ENCODE measurements at places on chromosomes 7 and 10.

- no peaks in the 10 kb centered on the region for H3K36me3 ChIP-seq
These were observed 251.2 kb downstream of the ARHGAP12 start for GRCh38 chr10:31677195-31678138.

GRCh38 chr7:70752794-70753241 is 379.1 kb upstream of the GALNT17 start:
- H3K27ac ChIP-seq = no peak overlapping the region
- DNase-seq = no peak
- no peaks in the 10 kb centered on the region for H3K27me3 ChIP-seq
- H3K4me1 ChIP-seq = no peaks in the 10 kb centered on the region
- H3K4me3 ChIP-seq = no peak overlapping the region

DNA sequence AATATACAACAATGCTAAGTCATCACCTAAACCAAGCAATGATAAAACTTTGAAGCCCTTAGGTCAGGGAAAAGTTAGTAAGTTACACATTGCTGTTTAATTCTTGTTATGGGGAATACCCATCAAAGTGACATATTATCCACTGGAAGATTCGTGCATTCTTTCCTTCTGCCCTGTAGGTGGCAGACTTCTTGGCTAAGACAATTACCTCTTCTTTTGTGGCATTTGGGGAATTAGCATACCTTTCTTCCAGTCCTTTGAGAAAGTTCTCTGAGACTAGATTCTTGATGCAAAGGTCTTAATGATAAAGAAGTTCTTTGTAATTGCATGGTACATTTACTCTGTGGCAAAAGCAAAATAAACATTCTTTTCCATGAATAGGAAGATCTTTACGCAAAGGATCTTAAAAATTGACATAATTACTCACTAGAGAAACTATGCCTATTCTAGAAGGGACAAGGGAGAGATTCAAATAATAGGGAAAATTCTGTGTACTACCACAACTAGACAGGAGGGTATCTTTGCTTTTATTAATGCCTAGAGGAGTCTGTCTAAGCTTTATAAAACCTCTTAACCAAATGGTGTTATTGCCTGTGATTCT is 395.9 kb downstream of the GRM8 start:
- DNase-seq = no peak
- H3K4me1 ChIP-seq = no peaks in the 10 kb centered on the region
- H3K36me3 ChIP-seq = no peaks in the 10 kb centered on the region
- no peaks in the 10 kb centered on the region for H3K27me3 ChIP-seq

GRCh38 chr10:72234560-72235095 is 18.6 kb upstream of the ASCC1 start:
- H3K27ac ChIP-seq = no peak overlapping the region
- peaks cover 72% of the 10 kb centered on the region for H3K36me3 ChIP-seq
- DNase-seq = no peak

- no peak overlapping the region for H3K4me3 ChIP-seq
- H3K4me1 ChIP-seq = no peaks in the 10 kb centered on the region
- H3K27ac ChIP-seq = no peak overlapping the region
- H3K27me3 ChIP-seq = no peaks in the 10 kb centered on the region
These were observed 93.5 kb upstream of the MPP7 start for GRCh38 chr10:28396331-28396730.

GRCh38 chr7:151680810-151681209 is 161.1 kb upstream of the RHEB start:
- DNase-seq = no peak
- no peaks in the 10 kb centered on the region for H3K36me3 ChIP-seq
- no peaks in the 10 kb centered on the region for H3K27me3 ChIP-seq
- no peak overlapping the region for H3K4me3 ChIP-seq
- H3K27ac ChIP-seq = peak overlapping the region; percentile 80

- no peak overlapping the region for H3K4me3 ChIP-seq
- H3K27ac ChIP-seq = no peak overlapping the region
- no peaks in the 10 kb centered on the region for H3K27me3 ChIP-seq
- no peak for DNase-seq
These were observed 39.2 kb downstream of the GBF1 start for GRCh38 chr10:102284531-102284930.

DNA sequence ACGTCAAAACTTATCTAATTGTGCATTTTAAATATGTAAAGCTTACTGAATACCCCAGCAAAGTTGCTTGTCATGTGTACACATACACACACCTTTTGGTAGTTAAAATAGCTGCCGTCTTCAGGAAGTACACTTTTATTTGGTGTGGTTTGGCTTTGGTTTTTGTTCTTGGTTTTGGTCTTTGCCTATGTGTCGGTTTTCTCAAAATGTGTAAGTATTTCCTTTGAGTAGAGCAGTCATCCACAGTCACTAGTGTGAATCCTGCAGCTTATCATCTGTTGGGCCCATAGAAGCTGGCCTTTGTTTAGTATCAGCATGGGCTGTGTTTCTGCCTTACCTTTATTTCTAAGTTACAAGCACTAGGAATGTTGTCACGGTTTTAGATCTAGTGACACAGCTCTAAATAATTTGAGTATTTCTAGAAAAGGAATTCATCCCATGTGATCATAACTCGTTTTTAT is 35.3 kb downstream of the NET1 start:
- no peak overlapping the region for H3K27ac ChIP-seq
- no peaks in the 10 kb centered on the region for H3K27me3 ChIP-seq
- DNase-seq = no peak
- H3K4me1 ChIP-seq = no peaks in the 10 kb centered on the region
- H3K36me3 ChIP-seq = peaks cover 9% of the 10 kb centered on the region
- H3K4me3 ChIP-seq = peak overlapping the region; percentile 32

GRCh38 chr10:75612904-75613684 is 181.7 kb downstream of the LRMDA start:
- no peak for DNase-seq
- H3K36me3 ChIP-seq = no peaks in the 10 kb centered on the region

DNA sequence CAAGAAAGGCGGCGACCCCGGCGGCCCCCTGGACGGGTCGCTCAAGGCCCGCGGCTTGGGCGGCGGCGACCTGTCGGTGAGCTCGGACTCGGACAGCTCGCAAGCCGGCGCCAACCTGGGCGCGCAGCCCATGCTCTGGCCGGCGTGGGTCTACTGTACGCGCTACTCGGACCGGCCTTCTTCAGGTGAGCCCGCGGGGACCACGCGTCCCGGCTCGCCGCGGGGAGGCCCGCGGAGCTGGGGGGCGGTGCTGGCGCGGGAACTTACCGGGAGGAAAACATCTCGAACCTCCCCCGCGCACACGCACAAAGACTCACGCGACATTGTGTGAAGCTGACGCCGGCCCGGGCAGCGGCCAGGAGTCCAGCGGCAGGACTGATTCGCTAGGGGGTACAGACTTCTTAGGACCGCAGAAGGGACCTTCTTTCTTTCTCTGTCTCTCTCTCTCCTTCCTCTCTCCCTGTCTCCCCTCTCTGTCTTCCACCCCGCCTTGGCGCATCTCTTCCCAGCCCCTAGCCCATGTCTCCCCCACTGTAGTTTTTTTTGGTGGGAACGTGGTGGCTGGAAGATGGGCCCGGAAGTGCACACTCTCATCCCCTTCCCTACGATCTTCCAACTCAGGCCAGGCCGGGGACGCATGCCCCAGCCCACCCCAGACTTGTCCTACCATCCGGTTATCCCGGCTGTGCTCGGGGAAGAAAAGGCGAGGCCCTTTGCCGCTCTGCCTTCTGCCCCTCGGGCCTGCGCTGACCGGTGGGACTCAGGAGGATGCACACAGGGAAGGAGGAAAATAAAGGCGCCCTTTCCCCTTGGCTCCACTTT is 1.2 kb downstream of the EN2 start:
- H3K4me1 ChIP-seq = no peaks in the 10 kb centered on the region
- peak overlapping the region; percentile 43 for H3K4me3 ChIP-seq
- no peak for DNase-seq
- H3K27ac ChIP-seq = no peak overlapping the region

- no peak for DNase-seq
- H3K27me3 ChIP-seq = no peaks in the 10 kb centered on the region
- no peaks in the 10 kb centered on the region for H3K36me3 ChIP-seq
- no peaks in the 10 kb centered on the region for H3K4me1 ChIP-seq
- no peak overlapping the region for H3K27ac ChIP-seq
- no peak overlapping the region for H3K4me3 ChIP-seq
These were observed 16.3 kb downstream of the TM9SF3 start for GRCh38 chr10:96570511-96570910.

DNA sequence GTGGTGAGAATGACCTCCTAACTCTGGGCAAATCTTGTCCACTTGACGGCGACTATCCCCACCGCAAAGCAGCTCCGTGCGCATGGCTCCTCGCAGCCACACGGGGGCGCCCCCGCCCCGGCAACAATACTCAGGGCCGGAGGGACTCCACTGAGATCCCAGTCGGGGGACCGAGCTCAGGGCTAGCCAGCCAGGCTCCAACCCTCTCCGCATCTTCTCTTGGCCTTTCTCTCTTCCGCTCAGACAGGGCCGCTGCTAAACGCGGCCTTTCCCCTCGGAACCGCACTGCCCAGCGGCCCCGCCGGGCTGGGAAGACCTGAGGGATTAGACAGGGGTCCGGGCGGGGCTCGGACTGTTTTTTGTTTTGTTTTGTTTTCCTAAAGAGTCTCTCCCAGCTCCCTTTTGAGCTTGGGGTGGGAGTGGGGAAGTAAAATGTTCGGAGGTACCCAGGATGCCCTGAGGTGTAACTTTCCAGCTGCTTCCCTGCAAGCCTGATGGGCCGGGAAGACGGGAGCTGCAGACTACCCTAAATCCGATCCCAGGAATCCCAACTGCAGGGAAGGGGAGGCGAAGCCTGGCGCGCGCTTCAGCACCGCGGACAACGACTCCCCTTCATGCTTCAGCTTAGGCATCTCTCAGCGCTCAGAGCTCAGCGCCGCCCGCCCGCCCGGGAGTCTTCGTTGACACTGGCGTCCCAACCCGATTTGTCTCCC is 2.7 kb downstream of the KCNIP2 start:
- peak; percentile 91 for DNase-seq
- H3K27me3 ChIP-seq = no peaks in the 10 kb centered on the region
- H3K4me3 ChIP-seq = peak overlapping the region; percentile 49
- H3K4me1 ChIP-seq = peaks cover 3% of the 10 kb centered on the region

GRCh38 chr7:142772673-142773072 is 1.9 kb downstream of the PRSS2 start:
- no peaks in the 10 kb centered on the region for H3K36me3 ChIP-seq
- no peak overlapping the region for H3K4me3 ChIP-seq
- H3K27ac ChIP-seq = no peak overlapping the region
- H3K4me1 ChIP-seq = no peaks in the 10 kb centered on the region
- H3K27me3 ChIP-seq = no peaks in the 10 kb centered on the region
- DNase-seq = no peak

GRCh38 chr7:94296881-94297280 is 97.8 kb upstream of the COL1A2 start:
- H3K4me3 ChIP-seq = no peak overlapping the region
- no peaks in the 10 kb centered on the region for H3K4me1 ChIP-seq
- peak overlapping the region; percentile 77 for H3K27ac ChIP-seq
- no peak for DNase-seq

DNA sequence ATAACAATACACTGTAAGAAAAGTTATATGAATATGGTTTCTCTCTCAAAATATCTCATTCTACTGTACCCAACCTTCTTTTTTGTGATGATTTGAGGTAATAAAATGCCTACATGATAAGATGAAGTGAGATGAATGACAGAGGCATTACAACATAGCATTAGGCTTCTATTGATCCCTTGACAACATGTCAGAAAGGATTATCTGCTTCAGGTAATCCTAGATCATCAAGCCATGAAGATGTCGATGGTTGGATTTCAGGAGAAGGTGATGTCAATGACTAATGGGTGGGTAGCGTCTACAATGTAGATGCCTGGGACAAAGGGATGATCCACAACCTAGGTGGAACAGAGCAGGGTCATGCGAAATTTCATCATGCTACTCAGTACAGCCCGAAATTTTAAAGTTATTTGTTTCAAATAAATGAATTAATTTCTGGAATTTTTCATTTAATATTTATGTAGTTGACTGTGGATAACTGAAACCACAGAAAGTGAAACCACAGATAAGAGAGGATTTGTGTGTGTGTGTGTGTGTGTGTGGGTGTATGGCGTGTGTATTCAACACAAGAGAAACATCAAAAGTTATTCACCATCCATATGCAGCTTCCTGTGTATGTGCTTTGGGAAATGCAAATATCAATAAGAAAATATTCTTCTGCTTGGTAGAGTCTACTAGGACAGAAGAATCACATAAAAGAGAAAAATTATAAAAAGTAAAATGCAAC is 77.0 kb downstream of the MAGI2 start:
- no peaks in the 10 kb centered on the region for H3K27me3 ChIP-seq
- no peaks in the 10 kb centered on the region for H3K4me1 ChIP-seq
- no peak overlapping the region for H3K4me3 ChIP-seq
- no peak for DNase-seq

DNA sequence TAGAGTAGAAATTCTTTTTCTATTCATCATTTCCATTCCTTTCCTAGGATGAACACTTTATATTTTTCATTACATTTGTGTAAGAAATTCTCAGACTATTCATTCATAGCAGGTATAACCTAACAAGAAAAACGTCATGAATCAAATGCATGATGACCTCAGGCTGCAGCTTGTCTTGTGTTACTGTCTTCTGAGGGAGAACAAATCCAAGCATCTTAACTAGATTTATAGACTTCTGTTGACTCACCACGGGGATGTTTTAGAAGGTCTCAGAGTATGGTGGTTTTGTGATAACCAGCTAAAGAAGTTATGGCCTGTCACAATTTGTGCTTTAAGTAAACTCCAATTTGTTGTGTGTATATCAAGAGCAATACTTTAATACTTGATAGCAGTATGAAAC is 102.7 kb downstream of the ANKRD7 start:
- DNase-seq = no peak
- no peaks in the 10 kb centered on the region for H3K36me3 ChIP-seq
- H3K27ac ChIP-seq = no peak overlapping the region
- no peaks in the 10 kb centered on the region for H3K4me1 ChIP-seq
- H3K27me3 ChIP-seq = no peaks in the 10 kb centered on the region

DNA sequence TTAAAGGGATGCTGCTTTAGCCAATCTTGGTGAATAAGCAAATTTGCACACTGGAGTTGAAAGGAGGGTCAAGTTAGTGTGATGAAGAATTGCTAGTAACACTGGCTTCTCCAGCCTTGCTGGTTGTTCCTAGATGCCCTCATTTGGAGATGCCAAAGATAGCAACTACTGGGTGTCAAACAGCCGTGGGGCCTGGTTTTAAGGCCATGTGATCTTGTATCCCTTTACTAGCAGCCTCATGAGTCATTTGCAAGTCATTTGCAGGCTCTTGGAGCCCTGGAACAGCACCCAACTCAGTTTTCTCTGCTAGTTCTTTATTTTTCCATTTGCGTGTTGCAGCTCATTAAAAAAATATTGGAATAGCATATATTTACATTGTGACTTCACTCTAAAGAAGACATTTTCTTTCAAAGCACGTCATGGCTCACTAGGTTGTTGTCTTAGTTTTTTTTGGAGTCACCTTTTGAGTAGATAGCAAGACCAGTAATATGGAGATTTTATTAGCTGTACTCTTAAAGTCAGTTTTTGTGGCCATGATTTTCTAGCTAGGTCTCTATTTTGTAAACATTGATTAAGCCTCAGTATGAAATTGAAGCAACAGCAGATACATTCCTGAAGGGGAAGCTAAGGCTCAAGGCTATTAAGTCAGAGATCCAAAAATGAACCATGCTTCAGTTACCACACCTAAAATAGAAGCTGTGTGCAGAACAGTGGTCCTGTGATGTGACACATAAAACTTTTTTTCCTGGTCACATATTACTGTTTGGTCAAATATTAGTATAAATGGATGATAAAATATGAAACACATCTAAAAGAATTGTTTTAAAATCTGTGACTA is 1.3 kb downstream of the LSMEM1 start:
- H3K27me3 ChIP-seq = no peaks in the 10 kb centered on the region
- H3K36me3 ChIP-seq = no peaks in the 10 kb centered on the region
- no peak for DNase-seq
- H3K4me1 ChIP-seq = no peaks in the 10 kb centered on the region

All from Peyer's patch (tissue), 4 donors.